ENCODE measurements at places on chromosomes 12 and 14.
A peak's percentile ranks its signal among the peaks of the same experiment; 100 is the strongest.

GRCh38 chr14:74350928-74351323 lies 2.7 kb downstream of the VRTN start:
- no peak for DNase-seq

DNA sequence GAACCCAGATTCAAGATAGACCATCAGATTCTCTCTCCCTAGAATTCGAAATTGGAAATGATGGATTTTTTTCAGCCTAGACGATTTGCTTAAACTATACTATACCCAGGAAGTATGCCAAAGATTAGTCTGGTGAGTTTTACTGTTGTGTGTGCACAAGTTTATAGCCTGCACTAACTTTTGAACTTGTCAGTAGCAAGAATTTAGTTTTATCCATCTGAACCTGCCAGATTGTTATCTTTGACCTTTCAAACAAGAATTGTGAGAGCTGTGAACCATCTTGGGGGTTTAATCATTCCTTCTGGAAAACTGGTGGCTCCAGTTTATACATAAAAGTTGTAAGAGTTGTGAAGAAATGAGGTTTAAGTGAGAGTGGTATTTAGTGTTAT lies 243.5 kb upstream of the DAAM1 start:
- no peak for DNase-seq

DNA sequence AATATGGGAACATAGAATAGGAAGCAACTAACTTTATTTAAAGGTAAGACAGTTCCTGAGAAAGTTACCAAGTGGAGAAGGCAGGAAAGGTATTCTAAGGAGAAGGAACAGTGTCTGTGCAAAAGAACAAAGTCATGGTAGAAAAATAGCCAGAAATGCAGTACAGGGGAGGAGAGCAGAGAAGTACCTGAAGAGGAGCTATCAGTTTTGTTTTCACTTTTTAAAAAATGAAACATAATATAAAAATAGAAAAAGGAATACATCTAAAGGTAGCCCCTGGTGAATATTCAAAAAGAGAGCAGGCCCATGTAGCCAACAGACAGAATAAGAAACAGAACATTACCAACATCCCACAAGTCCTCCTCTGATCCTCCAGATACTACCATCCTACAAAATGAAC lies 408.7 kb downstream of the ADAMTS20 start:
- no peak for DNase-seq

GRCh38 chr12:65335021-65335714 lies 56.7 kb downstream of the MSRB3 start:
- DNase-seq: peak; percentile 95

DNA sequence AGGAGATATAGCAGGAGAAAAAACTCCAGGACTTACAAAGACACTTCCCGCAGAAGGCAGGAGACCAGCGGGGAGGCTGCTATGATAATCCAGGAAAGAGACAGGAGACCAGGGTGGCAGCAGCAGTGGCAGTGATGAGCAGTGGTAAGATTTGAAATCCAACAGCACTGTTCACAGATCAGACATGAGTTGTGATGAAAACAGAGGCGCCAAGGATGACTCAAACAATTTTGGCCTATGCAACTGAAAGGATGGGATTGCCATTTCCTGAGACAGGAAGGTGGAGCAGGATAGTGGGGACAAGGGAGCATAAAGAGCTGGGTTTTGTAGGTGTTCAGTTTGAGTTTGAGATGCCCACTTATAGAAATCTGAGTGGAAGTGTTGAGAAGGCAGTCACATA lies 108.6 kb upstream of the DYRK2 start:
- DNase-seq: no peak

GRCh38 chr14:99872786-99873440 lies 79.7 kb downstream of the EML1 start:
- no peak for DNase-seq

- DNase-seq: no peak
Observed at GRCh38 chr12:109304485-109304884, 4.6 kb downstream of the FOXN4 start.

- no peak for DNase-seq
Observed at GRCh38 chr14:99904506-99904905, 111.3 kb downstream of the EML1 start.

DNA sequence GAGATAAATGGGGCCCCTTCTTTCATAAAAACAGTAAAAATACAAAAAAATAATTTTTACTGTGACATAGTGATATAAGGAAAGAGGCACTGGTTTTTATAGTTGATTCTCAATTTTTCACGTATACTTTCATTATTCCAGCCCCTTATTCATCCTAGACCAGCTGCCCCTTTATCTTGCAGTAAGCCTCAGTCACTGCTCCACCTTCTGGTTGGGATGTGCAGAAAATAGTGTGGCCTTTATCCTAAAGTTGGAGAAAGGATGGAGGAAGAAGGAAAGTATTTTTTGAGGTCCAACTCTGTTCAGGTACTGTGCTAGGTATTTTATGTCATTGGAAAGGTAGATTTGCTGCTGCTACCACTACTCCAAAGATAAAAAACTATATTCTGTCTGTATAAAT lies 172.7 kb downstream of the ANO6 start:
- DNase-seq: peak; percentile 50

DNA sequence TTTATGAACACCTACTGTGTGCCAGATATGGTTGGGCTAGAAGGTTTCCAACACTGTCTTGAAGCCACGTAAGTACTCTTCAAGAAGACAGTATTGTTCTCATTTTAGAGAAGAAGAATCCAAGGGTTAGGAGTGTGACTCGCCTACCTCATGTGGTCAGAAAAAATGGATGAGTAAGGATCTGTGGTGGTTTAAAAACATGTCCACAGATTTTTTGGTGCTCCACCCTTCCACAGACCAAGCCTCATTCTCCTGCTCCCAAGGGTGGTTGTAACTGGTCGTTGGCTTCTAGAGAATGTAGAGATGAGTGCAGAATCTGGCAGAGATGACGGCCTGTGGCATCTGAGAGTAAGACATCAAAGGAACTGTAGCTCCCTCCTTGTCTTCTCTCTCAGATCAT lies 30.3 kb upstream of the TTC7B start:
- DNase-seq: no peak

- DNase-seq: no peak
Observed at GRCh38 chr14:104795781-104796686, 486 bp upstream of the AKT1 start.

Data from fibroblast of lung (primary cell).